Hematopoietic multipotent progenitor cell treated with erythropoietin and hydrocortisone succinate and interleukin-3 and kit ligand, for 8 days (in vitro differentiated cells): ENCODE measurements at places on chromosomes 6 and 20.

DNA sequence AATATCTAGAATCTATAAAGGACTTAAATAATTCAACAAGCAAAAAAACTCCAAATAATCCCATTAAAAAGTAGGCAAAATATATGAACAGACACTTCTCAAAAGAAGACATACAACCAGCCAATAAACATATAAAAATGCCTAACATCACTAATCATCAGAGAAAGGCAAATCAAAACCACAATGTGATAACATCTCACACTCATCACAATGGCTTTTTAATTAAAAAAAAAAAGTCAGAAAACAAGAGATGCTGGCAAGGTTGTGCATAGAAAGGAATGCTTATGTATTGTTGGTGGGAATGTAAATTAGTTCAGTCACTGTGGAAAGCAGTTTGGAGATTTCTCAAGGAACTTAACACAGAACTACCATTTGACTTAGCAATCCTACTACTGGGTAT lies 979.6 kb upstream of the MAP3K7 start:
- DNase-seq, result no peak

DNA sequence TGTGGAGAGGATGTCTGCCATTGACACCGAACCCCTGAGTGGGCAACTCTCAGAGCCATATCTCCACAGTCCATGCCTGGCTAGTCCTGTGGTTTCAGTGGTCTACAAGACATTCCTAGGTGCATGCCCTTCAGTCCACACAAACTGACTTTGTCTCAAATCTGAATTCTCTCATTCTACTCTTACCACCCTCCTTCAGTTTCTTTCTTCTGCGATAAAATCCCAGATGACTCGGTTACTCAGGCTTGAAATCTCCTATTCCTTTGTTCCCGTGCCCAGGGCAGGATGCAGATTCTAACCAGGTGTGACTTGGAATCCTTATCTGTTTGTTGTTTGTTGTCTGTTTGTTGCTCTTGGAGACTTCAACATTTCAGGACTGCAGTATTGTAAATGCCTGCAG lies 9.3 kb downstream of the CDS2 start:
- DNase-seq, result no peak

- DNase-seq, result no peak
These were observed 206.4 kb upstream of the HDDC2 start for GRCh38 chr6:125507987-125508655.

GRCh38 chr20:46315311-46315710 lies 7.0 kb upstream of the CDH22 start:
- DNase-seq, result no peak

GRCh38 chr20:35329435-35330139 lies 37.4 kb upstream of the FAM83C start:
- peak; percentile 72 for DNase-seq

DNA sequence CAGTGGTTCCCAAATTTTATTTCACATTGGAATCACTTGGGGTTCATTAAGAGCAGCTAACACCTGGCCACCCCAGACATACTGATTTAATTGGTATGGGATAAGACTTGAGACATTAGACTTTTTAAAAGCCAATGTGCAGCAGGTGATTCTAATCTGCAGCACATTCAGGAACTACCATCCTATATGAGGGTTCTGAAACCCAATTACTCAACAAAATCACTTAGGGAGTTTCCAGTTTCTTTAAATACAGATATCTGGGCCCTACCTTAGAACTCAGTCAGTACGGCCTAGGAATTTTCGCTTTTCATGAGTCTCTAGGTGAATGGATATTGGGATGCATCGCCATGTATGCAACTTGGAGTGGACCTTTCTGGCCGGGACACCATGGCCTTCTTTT lies 24.0 kb upstream of the L3MBTL3 start:
- DNase-seq, result no peak

- no peak for DNase-seq
These were observed 183.3 kb downstream of the EDN1 start for GRCh38 chr6:12473494-12473893.

GRCh38 chr6:149922642-149923326 lies at the start of gene RAET1G:
TSS of gene RAET1G (minus strand) at chr6:149923121. CDS start at chr6:149923010, 111 bp downstream.
- DNase-seq, result peak; percentile 95

DNA sequence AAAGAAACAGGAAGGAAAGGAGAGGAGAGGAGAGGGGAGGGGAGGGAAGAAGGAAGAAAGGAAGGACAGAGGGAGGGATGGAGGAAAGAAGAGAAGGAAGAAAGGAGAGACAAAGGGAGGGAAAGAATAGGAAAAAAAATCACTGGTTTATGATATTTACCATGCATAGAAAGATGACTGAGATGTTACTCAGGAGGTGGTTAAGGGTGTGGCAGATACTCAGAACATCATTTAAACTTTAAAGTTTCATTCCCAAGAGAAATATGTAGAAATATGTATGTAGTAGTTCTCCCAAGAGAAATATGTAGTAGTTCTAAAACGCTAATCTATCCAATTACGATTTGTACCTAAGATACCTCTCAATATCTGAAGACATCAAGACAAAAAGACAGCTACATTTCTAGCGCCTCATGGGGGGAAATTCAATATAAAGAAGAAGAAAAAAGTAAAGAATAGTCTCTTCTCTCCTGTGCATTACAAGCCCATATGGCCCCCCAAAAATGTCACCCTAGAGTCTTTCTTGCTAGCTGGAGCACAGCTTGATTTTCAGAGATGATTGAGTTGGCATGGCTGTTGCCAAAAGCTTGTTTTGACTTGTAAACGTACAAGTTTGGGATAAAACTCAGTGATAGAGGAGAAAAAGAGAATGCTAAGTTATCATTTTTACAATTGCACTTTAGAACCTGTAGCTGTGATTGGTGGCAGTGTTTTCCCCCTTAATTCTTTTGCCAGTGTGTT lies 539.2 kb downstream of the CDH26 start:
- DNase-seq, result no peak

GRCh38 chr20:38395165-38395564 lies 40.0 kb downstream of the SNHG17 start:
- no peak for DNase-seq

DNA sequence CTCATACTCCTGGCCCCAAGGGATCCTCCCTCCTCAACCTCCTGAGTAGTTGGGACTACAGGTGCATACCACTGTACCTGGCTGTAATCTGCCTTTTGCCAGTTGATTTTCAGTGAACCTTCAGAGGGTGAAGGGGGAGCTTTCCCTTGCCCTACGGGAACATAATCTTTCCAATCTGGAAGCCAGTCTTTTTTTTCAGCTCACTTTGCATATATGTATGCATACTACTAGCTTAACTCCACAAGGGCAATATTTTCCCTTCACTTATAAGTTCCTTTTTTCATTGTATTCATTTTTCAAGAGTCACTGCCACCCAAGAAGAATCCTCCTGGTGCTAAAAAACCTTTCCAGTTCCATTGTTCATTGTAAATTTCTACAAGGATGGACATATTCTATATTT lies 53.4 kb upstream of the GCM1 start:
- DNase-seq, result no peak

GRCh38 chr20:36591854-36592641 lies 13.5 kb upstream of the RAB5IF start:
- DNase-seq, result no peak

DNA sequence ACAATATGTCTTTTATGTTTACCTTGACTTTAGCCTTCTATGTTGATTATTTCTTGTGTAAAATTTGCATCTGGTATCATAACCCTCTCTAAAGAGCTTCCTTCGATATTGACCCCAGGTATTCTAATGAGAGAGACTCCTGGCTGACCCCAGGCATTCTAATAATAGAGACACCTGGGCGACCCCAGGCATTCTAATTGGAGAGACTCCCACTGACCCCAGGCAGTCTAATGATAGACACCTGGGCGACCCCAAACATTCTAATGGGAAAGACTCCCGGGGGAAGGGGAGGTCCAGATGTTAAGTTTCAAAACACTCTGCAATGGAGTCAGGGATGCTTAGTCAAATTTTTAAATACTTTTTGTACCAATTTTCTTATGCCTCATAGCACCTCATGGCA lies 726.4 kb downstream of the COL12A1 start:
- DNase-seq, result no peak

DNA sequence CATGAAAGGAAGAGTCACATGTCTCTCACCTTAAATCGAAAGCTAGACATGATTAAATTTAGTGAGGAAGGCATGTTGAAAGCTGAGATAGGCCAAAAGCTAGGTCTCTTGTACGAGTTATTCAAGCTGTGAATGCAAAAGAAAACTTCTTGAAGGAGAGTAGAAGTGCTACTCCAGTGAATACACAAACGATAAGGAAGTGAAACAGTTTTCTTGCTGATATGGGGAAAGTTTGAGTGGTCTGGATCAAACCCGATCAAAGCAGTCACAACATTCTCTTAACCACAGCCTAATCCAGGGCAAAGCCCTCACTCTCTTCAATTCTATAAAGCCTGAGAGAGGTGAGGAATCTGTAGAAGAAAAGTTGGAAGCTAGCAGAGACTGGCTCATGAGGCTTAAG lies 1.9 kb upstream of the TPD52L1 start:
- no peak for DNase-seq

- no peak for DNase-seq
These were observed 88.2 kb downstream of the KCNB1 start for GRCh38 chr20:49394264-49394663.

DNA sequence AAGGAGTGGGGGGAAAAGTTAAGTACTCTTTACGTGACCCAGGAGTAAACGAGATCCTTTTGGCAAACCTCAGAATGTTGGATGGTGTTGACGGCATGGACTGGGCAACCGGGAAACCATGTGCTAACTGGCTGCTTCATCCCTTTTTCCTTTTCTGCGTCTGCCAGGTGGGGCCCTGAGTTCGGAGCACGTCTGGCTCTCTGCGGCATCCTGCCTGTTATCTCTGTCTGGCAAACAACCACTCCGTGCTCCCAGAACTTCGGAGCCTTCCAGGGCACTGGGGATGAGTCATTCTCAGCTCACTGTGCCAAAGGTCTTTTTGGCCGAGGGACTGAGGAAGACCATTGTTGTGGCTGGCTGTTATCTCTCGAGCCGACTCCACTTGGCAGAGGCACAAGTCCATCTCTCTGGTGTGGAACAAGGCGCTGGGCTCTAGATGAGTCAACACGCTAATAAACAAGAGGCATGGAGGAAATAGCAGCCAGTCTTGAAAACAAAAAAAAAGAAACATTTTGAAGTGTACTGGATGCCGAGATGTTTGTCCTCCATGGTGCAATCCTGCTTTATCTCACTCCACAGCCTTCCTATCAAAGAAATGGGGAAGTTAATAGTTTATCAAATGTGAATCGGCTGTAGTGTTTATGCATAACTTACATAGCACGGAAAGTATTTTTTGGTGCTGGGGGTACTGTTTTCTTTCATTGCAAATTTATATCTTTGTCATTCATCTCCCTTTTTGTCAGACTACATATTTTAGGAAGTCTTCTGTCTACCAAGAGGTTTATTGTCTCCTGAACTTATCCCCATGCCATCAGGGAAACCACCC lies 64.6 kb upstream of the TXNDC5 start:
- peak; percentile 99 for DNase-seq

GRCh38 chr6:71886184-71887005 lies at the start of gene RIMS1:
TSS of gene RIMS1 (plus strand) at chr6:71886550. CDS start at chr6:71887024, 474 bp downstream.
- no peak for DNase-seq

- no peak for DNase-seq
These were observed 43.5 kb upstream of the ZFP64 start for GRCh38 chr20:52235129-52235528.

GRCh38 chr6:3307436-3307835 lies 48.7 kb downstream of the PSMG4 start:
- no peak for DNase-seq

- DNase-seq, result no peak
These were observed 60.0 kb downstream of the EFCAB8 start for GRCh38 chr20:32918751-32919150.

GRCh38 chr6:138264372-138264880 lies 46.1 kb upstream of the PBOV1 start:
- no peak for DNase-seq

- DNase-seq, result peak; percentile 27
These were observed 120.4 kb downstream of the BCAS1 start for GRCh38 chr20:53950031-53950430.

DNA sequence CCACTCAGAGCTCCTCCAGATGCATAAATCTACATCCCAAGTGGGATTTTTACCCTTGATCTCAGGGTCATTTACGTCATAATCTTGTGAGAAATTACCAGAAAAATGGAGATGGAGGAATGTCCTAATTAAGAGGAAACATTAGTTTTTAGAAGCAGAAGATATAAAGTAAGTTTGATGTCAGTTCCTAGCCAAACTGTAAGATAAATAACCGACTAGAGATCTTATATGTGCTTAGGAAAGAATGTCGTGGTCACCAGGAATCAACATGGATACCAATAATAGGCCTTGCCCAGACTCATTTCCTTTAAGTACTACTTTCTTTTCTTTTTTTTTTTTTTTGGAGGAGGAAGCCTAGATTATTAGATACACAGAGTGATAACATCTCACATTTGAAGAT lies 186.9 kb downstream of the UTRN start:
- DNase-seq, result no peak

DNA sequence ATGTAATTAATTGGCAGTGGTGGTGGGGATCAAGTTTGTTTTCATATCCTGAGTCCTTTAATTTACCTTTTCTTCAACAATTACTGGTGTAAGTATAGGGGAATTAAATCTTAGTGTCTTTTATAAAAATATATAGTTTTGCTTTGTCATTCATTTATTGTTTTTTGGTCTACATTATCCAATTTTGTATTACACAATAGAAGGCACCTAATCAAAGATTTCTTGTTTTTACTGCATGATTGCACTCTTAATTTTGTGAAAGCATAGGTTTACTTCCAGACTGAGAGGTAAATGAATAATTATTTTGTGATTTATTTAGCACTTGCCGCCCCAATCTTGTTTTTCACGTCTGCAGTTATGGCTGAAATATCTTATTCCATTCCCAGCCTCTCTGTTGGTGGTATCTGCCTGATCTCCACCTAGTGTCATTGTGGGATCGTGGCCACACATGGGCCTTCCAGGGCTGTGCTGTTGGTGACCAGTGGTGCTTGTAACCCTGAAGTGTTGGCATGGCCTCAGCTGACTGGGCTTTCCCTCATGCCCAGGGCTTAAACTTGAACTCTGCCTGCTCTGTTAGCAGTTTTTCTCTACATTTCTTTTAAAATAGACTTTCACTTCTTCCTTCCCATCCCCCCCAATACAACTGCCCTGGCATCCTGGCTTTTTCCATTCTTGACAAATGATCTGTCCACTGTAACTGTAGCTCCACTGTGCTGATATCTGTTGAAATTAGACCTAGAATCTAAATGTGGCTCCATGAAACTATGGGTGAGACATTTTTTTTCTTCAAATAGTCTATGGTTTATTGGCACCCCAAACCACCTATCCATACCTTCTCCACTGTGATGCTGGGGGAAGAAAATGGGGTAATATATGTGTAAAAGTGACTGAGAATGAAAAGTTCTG lies 24.8 kb downstream of the E2F3 start:
- peak; percentile 39 for DNase-seq

DNA sequence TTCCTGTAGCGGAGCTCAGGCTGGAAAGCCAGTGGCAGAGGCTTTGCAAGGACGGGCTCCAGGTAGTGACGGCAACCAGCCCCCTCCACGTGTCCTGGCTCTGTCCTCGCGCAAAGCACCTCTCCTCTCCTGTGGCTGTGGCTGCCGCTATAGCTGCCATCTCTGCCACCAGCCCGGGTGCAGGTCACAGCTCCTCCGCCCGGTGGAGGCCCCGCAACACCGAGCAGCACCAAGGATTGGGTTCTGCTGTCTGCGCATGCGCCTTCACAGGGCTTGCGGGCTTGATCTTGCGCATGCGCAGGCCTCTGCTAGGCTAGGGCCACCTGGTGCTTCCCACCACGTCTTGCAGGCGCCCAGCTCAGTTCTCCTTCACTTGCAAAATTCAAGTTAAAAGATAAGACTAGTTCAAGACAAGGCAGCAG lies 625.4 kb downstream of the QKI start:
- DNase-seq, result peak; percentile 77

GRCh38 chr20:24912397-24913075 lies 36.5 kb upstream of the CST7 start:
- no peak for DNase-seq

GRCh38 chr6:133804265-133804664 lies 84.6 kb upstream of the TCF21 start:
- no peak for DNase-seq
